Activated T-cell treated with anti-CD3 and anti-CD28 coated beads for 1 hour (primary cell): ENCODE measurements at places on chromosomes 11 and 22.

GRCh38 chr11:5514841-5515240, 1.7 kb downstream of the UBQLNL start:
- no peak for DNase-seq

- no peak for DNase-seq
Measured at GRCh38 chr22:42432020-42432596, at the start of gene NFAM1. Gene NFAM1, minus strand, starts transcription at chr22:42432403. Its CDS starts 46 bp downstream, at chr22:42432357.

DNA sequence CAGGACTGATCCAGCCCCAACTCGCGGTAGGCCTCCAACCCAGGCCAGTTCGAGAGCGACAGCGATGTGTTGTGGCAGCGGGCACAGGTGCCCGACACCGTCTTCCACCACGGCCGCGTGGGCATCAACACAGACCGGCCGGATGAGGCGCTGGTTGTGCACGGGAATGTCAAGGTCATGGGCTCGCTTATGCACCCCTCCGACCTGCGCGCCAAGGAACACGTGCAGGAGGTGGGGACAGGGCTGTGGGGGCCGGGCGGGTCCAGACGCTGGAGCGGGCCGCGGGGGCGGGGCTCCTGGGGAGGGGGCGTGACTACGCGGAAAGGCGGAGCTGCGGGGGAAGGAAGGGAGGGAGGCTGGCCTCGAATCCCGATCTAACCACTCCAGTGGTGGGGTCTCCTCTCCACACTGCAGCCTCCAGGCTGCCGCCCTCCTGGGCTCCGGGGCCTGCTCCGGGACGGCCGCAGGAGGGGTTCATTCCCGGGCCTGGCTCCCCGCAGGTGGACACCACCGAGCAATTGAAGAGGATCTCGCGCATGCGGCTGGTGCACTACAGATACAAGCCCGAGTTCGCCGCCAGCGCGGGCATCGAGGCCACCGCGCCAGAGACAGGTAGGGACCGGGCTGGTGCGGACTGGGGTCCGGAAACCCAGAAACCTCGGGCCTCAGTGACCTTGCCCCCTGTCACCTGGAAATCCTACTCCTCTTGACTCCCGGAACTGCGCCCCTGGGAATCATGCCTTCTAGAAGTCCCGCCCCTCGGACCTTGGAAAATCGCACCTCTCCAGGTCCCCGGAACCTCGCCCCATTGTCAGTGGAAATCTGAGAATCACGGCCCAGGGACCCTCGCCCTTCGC, 14.9 kb downstream of the TMEM258 start:
- peak; percentile 54 for DNase-seq

GRCh38 chr22:25816522-25817059, 74.6 kb downstream of the MYO18B start:
- DNase-seq: no peak

DNA sequence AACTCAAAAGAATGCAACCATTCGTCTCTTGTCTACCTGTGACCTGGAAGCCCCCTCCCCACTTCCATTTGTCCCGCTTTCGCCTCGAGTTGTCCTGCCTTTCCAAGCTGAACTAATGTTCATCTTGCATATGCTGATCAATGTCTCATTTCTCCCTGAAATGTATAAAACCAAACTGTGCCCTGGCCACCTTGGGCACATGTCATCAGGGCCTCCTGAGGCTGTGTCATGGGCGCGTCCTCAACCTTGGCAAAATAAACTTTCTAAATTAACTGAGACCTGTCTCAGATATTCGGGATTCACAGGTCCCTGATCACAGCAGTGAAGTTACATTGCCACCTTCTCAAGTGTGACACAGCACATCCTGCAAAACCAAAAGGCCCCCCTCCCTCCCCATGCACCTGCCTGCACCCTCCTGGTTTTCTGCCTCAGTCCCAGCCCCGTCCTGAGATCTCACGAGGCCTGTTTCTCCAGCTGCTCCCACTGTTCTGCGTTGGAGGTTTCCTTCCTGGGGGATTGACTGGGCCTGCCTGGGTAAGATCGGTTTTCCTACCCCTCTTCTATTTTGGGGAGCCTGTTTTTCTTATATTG, 1328.7 kb downstream of the TBC1D22A start:
- no peak for DNase-seq

DNA sequence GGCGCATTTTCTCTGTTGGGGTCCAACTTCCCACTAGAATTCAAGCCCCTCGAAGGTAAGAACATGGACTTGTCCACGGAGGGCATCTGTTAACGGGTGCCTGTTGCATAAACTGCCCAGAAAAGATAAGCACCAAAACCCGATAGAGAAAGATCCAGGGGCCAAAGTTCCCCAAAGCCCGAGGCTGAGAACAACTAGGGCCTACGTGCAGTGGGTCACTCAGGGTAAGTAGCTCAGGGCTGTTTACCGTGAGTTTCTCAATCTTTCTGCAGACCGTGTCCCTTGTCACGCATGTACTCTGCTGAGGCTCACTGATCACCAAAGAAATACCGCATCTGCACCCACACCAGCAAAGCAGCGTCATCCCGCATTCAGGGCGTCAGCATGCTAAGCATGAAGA, 24.4 kb downstream of the PGA5 start:
- DNase-seq: no peak

DNA sequence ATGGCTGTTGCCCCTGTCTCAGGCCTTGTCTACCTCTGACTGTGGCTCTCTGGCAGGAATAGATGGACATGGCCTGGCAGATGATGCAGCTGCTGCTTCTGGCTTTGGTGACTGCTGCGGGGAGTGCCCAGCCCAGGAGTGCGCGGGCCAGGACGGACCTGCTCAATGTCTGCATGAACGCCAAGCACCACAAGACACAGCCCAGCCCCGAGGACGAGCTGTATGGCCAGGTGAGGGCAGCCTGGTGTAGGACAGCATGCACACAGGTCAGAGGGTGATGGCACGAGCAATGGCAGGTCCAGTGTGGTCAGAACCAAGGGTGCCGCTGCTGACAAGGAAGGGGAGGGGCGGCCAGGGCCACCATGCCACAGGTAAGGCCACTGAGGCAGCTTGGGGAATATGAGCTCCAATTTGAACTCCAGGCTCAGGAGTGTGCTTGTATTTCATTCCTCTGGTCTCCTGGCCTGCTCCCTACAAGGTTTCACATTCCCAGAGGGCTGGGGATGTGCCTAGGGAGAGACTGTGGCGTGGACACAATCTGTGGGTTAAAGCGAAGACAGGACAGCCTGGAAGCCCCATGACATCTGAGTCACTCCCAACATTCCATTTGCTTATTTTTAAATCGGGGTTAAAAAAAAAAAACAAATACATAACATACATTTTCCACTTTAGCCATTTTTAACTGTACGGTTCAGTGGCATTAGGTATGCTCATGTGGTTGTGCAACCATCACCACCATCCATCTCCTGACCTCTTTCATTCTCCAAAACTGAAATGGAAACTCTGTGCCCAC, 562 bp downstream of the FOLR3 start:
- no peak for DNase-seq

DNA sequence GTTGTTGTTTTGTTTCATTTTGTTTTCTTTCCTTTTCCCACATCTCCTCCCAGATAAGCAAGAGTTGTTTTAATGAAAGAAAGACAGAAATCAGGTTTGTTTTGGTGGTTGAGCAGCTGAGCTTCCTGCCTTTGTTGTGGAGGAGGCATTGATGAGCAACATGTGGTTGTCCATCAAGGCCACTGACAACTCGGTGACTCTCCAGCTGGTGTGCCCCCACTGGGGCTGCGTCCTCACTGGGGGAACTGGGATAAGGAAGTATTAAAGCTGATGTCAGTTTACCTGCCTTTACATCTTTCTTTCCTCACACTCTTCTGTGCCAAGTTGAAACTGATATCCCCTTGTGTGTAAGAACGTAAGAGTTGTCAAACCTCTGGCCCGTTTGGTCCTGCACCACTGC, 5.9 kb downstream of the VPS26B start:
- DNase-seq: no peak

- DNase-seq: no peak
Measured at GRCh38 chr11:34855754-34856095, 60.5 kb downstream of the APIP start.

- DNase-seq: no peak
Measured at GRCh38 chr11:128477278-128477677, 110.1 kb downstream of the ETS1 start.

DNA sequence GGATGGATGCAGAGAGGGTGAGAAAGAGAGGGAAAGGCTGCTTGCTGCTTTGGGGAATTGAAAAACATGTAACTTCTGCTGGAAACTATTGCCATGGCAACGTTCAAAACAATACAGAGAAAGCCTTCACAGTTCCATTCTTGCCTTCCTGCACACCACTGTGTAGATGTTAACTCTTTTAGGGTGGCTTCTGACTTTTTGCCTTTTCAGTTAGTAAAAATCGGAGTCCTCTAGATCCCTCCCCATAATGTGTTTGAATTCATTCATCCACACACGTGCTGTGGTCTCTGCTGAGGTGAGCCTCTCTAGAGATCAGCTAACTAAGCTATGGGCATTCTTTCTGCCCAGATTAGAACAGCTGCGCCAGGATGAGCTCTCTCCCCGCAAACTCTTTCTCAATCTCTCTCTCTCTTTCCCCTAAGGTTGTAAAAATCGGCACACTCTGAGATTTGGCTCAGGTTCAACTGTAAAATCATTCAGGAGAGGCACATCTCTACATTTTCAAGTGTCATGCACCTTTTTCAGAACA, 1178.3 kb downstream of the LRRC4C start:
- no peak for DNase-seq

- DNase-seq: no peak
Measured at GRCh38 chr22:37739611-37740049, 42.8 kb downstream of the TRIOBP start.

- no peak for DNase-seq
Measured at GRCh38 chr11:43866969-43867368, 13.7 kb upstream of the ALKBH3 start.

GRCh38 chr11:75450826-75451821, 18.1 kb upstream of the KLHL35 start:
- DNase-seq: no peak

GRCh38 chr11:57653163-57653562, 3.5 kb upstream of the YPEL4 start:
- DNase-seq: no peak
